Stimulated activated CD8-positive, alpha-beta memory T cell treated with anti-CD3 and anti-CD28 coated beads, Interleukin-15, amount 100 ng/mL, for 4 hours (primary cell): ENCODE measurements at places on chromosomes 5 and 9.

DNA sequence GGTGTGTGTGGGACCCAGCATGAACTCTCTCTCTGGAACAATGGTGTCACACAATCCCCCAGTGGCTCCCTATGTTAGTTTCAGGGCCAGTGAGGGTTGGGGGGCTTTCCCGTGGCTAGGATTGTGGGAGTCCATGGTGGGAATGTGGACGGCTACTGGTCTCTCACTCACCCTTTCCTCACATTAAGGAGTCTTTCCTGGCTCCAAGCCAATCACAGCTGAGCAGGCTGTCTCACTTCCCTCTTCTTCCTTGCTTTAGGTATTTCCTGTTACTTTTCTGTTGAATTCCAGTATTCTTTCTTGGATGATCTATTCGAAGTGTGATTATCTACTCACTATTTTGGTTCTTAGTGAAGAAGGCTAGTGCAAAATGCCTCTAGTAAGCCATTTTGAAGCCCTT is 324.4 kb upstream of the MPDZ start:
- no peak for DNase-seq

- DNase-seq = no peak
Observed at GRCh38 chr5:150665044-150665443, 4.0 kb downstream of the MYOZ3 start.

GRCh38 chr5:135251093-135251492 is 147.9 kb downstream of the MACROH2A1 start:
- no peak for DNase-seq

- no peak for DNase-seq
Observed at GRCh38 chr5:135027697-135028615, 6.1 kb downstream of the PITX1 start.

DNA sequence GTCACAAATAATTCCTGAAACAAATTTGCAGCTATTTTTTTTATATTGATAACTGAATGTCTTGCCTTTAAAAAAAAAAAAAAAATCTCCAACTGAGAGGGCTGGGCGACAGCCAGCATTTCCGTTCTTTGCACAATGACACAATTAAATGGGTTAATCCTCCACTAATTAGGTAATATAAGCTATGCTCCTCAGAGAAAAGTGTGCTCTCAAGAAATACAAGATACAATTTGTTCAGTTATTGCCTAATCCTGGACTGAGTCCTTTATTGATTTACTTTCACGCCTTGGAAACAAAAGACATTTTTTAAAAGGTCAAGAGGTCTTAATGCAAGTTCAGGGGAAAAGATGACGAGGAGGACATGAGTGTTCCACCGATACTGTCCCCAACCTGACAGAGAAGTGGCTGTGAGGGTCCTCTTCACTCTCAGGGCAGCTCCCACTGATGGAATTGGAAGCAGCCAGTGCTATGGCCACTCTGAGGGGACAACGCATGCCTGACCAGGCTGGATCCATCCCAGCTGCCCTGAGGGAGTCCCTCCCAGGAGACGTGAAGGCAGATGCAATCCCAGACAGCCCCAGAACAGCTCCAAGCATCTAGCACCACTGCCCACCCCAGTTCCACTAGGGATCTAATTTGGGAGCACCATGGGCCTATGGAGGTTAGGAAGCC is 220.7 kb downstream of the GNA14 start:
- DNase-seq = no peak

DNA sequence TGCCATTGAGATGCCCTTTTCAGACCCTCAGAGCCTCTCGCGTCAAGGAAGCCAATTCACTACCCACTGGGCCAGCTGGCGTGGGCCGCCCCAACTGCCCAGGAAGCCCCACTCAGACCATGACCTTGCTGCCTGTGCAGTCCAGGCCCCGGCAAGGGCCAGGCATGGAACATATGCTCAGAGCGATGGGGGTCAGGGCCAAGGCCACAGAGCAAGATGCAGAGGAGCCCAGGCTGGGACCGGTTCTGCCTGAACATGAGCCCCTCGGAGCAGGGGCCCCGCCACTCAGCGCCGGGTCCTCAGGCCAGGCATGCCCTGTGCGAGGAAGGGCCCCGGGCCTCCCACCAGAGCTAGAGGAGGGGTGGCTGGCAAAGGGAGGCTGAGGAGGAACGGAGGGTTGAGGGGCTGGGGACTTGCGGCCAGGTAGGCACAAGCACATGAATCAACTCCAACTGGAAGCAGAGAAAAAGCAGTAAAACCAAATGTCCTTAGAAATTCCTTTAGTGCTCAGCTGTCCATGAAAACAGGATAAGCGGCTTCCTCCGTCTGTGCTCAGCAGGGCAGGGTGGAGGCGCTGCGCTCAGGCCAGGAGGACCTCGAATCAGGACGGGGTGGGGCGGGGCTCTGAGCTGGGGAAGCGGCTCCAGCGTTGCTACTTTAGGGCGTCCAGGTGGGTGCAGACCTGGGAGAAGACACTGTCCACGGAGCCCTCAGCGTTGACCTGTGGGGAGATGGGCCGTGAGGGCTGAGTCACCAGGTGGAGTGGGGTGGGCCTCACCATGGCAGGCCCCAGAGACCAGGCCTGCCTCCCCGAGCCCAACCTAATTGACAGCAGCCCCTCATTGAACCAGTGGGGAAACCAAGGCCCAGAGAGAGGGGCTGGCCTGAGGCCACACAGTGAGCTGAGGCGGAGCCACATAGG is 9.9 kb downstream of the AK1 start:
- DNase-seq = no peak

DNA sequence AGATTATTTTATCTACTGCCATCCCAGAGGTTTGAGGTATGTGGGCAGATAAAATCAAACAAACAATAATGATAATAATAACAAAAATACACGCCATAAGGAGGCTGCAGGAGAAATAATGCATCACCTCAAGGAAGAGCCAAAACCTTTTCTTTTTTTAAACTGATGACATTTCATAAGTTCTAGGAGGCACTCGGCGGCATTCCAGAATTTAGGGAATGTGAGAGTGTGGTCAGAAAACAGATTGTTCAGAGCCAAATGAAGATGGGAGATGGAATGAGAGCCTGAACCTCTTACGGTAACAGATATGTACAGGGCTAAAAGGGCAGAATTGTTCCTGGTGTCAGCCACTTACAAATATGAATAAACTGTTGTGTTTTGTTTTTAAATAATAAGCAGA is 615.0 kb upstream of the CHD1 start:
- DNase-seq = no peak

DNA sequence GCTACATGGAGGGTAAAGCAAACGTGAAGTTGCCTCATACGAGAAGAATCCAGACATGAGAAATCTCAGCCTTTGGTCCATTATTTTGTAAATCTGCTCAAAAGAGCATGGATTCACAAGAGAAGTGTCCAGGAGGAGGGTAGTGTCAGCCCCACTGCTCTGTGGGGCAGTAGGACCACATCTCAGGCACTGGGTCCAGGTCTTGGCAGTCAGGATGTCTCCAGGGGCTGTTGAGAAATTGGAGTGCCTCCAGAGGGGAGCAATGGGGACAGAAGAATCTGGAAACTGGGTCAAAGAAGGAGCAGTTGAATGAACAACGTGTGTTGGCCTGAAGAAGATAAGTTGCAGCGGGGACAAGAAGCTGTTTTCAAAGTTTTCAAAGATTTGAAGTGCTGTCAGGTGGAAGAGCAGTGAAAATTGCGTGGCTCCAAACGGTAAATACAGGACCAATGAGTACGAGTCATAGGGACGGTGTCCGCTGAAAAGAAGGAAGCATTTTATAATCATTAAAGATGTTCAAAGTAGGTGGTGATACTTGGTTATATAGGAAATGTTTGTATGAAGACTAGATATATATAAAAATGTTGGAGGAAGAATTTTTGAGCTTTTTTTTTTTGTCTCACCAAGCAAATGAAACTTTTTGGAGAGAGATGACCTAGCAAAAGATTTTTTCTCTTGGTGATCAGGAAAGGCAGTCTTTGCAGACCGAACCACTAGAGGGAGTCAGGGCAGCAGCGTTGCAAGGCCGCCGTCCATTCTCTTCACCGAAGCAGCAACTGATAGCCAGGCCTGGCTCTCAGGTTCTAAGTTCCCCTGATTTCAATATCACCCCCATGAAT is 57.1 kb upstream of the ZBED3 start:
- peak; percentile 7 for DNase-seq

DNA sequence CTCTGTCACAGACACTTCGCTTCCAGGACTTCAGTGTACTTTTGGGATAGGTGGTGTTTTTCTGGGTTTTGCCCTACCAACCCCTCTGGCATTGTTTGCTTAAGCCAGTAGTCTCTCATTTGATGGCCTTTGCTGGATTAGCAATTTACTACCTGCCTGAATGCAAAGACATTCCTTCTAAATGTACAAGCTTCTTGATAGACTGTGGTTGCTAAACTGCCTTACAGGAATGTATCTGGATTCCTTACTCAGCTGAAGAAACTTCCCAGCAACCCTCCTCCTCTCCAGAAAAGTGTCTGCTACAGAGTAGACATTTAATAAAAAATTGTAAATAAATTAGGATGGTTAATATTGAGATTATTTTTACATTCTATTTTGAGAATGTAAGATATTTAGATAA is 1916.7 kb downstream of the EFNA5 start:
- no peak for DNase-seq

GRCh38 chr5:151581812-151582583 is 9.1 kb downstream of the FAT2 start:
- DNase-seq = no peak

GRCh38 chr9:70374962-70375618 is 39.4 kb downstream of the KLF9 start:
- DNase-seq = no peak

GRCh38 chr9:134871697-134872340 is 8.8 kb upstream of the FCN2 start:
- no peak for DNase-seq

DNA sequence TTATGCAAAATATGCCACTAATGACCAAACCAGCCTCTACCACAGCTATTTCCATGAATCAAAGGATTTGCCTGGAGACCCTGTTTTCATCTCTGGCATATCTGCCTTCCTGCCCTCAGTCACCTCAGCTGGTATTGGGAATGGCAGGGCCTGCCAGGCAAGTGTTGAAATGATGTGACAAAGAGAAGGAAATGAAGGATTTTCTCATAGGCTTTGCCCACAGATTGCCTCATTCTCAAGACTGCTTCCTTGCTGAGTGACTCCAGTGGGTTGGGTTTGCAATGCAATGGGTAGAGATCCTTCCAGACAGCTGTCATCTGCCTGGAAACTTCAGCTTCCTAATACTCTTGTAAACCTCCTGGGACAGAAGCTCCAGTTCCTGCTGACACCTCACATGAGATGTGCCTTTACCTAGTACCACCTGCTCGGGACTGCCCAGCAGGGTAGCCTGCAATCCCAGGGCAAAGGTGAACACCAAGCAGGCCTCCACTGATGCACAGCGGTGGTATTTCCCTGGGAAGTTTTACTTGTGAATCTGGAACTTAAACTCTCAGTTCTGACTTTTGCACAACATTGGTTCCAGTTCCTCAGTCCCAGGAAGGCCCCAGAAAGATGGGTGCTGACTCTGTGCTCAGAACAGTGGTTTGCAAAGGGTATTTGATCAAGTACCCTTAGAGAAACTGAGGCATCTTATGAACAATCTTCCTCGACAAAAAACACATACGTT is 64.8 kb upstream of the SLC1A1 start:
- no peak for DNase-seq

DNA sequence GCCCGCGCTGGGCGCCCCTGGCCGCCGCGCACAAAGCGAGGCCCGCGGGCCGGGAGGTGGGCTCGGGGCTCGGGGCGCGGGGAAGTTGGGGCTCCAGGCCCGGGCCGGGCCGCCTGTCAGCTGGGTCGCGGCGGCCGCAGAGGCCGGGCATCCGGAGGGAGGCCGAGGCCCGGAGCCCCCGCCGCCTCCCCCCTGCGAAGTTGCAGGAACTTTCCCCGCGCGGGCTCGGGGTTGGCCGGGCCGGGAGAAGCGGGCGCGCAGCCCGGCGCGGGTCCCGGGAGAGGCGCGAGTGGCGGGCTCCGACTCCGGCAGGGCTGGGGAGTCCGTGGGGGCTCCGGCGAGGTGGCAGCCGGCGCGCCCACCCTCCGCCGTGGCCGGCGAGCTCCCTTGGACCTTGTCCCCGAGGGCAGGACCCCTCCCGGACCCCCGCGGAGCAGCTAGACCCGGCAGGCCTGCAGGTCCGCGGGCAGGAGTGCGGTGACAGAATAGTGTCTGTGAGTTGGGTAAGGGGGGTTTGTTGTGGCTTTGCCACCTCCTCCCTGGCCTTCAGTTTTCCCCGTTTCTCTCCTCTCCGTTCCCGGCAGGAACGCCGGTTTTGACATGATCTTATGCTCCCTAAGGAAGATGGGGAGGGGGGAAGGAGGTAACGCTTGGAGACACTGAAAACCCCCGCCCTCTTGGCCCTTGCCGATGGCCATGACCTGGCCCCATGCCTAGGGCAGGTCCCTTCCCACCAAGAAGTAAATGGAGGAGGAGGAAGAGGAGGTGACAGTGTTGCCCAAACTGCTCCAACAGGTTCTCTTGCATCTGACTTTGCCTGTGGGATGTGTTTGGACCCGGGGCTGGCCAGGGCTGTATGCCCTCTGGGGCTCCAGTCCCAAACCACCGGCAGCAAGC is 942 bp downstream of the PHF2 start:
- no peak for DNase-seq

DNA sequence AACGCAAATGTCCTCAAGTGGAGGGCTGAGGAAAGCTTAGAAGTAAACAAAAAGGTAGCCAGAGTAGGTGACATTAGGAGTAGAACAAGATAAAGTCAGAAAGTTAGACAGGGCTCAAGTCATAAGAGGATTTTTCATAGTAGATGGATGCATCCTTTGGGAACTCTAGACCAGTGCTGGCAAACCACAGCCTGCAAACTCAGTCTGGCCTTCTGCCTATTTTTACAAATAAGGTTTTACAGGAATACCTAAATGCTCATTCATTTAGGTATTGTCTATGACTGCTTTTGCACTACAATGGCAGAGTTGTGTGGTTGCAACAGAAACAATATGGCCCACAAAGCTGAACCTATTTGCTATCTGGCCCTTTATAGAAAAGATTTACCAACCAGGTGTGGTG is 116.0 kb upstream of the HMHB1 start:
- no peak for DNase-seq

DNA sequence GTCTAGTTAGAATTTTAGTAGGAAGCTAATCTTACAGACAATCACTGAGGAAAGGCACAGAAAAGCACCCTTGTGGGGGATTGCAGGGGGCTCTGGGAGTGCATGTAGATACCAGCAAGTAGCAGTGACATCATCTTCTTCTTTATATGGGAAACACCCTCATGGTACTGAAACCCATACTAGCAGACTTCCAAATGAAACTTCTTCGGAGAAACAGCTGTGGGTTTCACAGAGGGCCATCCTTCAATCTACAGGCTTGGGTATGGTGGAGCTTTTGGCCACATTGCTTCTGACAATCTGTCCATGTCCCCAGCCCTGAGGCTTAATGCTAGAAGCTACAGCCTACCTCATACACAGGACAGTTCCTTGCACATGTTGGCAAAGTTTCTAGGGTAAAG is 165.2 kb upstream of the NFIB start:
- no peak for DNase-seq

DNA sequence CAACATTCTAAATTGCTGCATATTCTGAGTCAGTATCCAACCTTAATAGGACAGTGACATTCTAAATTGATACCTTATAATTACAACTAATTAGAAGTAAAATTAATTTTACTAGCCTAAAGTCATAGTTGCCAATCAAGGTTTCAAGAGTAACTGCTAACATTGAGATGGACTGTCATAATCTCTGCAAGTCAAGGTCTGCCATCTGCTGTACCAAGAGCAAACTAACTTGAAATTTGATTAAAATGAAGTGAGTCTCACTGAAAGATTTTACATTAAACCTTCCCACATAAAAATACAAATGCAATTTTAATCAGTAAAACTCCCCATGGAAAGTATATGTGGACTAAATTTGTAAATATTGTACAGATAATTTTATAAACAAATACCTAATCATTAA is 235.3 kb downstream of the PRDM9 start:
- DNase-seq = no peak
